Hair follicular keratinocyte (primary cell): ENCODE measurements at places on chromosomes 5 and 9. TPM values are rescaled to one million over a fixed set of nuclear protein-coding genes. Genes with fewer than 3 reads are reported as not detected.

MZB1 gene
- total RNA-seq, result 0.16 TPM in 1 of 2 replicates, not detected in the other

PCDHB12 gene
- total RNA-seq, result not detected in 2 replicates

QRFP gene
- total RNA-seq, result not detected in 2 replicates

RALGPS1 gene
- 0.15 and 0.94 TPM in 2 replicates for total RNA-seq

SOHLH1 gene
- total RNA-seq, result not detected in 2 replicates

ZNF354B gene
- total RNA-seq, result 2.4 and 6.2 TPM in 2 replicates

ADGRV1 gene
- 0.39 TPM in 1 of 2 replicates, not detected in the other for total RNA-seq

GM2A gene
- total RNA-seq, result 119 and 160 TPM in 2 replicates

CDHR2 gene
- total RNA-seq, result not detected in 2 replicates

PCDHA13 gene
- total RNA-seq, result not detected in 2 replicates

ACOT12 gene
- total RNA-seq, result not detected in 2 replicates

FOXD4L3 gene
- total RNA-seq, result not detected in 2 replicates

PCDHGA11 gene
- 0.84 and 0.94 TPM in 2 replicates for total RNA-seq

PRRT1B gene
- not detected in 2 replicates for total RNA-seq

ARHGEF37 gene
- 3.3 and 4.7 TPM in 2 replicates for total RNA-seq

CYLC2 gene
- not detected in 2 replicates for total RNA-seq

SGCD gene
- not detected in 2 replicates for total RNA-seq

KIF27 gene
- 1.4 and 2.3 TPM in 2 replicates for total RNA-seq

SPINK4 gene
- not detected in 2 replicates for total RNA-seq

PCDHGA12 gene
- total RNA-seq, result 1.6 and 4.0 TPM in 2 replicates

KCNN2 gene
- total RNA-seq, result not detected in 2 replicates

MAP1B gene
- total RNA-seq, result 8.4 and 30.1 TPM in 2 replicates

OR13C4 gene
- total RNA-seq, result not detected in 2 replicates

TMEM174 gene
- not detected in 2 replicates for total RNA-seq

C7 gene
- total RNA-seq, result 1.6 TPM in 1 of 2 replicates, not detected in the other

SREK1 gene
- 11.7 and 18.4 TPM in 2 replicates for total RNA-seq

SMU1 gene
- total RNA-seq, result 14.8 and 18.0 TPM in 2 replicates

IL17B gene
- total RNA-seq, result not detected in 2 replicates

SHOC1 gene
- total RNA-seq, result 0.04 TPM in 1 of 2 replicates, not detected in the other

GADD45G gene
- total RNA-seq, result 0.19 TPM in 1 of 2 replicates, not detected in the other
